ENCODE measurements at places on chromosomes 6 and 20. TPM values are rescaled to one million over a fixed set of nuclear protein-coding genes. Genes with fewer than 3 reads are reported as not detected.

DNA sequence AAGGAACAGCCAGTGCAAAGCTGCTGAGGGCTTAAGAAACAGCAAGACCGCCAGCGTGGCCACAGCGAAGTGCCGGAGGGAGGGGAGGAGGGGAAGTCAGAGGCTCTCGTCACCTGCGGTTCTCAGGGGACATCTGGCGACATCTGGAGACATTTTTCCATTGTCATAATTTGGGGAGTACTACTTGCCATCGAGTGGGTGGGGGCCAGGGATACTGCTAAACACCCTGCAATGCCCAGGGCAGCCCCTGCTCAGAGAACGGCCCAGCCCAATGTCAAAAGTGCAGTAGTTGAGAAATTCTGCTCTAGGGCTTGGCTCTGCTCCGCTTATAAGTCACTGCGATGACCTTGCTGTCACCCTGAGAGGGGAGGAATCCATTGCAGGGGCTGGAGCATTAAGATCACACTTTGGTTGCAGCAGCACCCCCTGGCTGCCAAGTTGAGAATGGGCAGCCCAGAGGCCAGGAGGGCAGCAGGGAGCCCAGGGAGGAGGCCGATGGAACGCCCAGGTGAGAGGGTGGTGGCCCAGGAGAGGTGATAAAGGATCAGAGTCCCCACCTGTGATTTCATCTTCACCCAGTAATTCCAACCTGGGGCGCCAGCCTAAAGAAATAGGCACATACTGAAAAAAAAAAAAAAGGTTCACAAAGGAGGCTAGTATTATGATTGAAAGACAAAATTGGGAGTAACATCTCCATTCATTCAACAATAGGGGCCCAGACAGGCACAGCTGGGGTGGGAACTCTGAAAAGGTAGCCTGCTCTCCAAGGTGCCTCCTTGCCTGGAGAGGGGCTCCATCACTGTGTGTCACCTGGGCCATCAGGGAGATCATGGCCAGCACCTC lies 218.2 kb downstream of the BMP7 start:
- DNase-seq = peak; percentile 53

The ZBP1 gene
- not detected for total RNA-seq

- DNase-seq = peak; percentile 30
Measured at GRCh38 chr6:49550492-49551077, at the start of gene C6orf141. Gene C6orf141, plus strand, starts transcription at chr6:49550668. Its CDS starts 125 bp downstream, at chr6:49550793.

- no peak for DNase-seq
Measured at GRCh38 chr6:19538096-19538495, 299.1 kb upstream of the ID4 start.

DNA sequence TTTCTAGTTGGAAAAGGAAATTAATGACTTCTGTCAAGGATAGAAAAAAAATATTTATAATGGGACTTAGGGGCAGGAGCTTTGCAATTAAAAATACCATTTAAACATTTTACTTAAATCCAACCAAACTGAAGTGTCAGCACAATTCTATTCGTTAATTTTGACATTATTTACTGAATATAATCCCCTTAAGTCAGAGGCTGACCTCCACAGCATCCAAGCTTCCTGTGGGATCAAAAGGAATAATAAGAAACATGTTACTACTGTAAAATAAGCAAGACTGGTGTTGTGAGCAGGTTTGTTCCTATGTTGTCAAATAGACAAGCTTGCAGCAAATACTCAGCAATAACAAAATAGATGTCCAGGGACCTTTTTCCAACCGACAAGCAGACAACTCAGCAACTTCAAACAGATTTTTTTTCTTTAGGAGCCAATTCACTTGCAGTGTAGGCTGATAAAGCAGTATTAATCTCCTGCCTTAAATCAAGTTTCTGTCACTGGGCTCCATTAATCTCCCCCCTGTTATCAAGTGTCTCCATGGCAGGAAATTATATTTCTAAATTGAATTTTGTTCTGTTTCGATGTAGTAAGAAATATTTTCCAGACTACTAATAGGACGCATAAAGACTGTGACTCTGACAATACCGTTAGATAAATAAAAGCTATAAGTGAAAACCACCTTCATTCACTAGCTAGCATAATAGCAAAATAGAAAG lies 157.4 kb downstream of the HACE1 start:
- DNase-seq = no peak

DNA sequence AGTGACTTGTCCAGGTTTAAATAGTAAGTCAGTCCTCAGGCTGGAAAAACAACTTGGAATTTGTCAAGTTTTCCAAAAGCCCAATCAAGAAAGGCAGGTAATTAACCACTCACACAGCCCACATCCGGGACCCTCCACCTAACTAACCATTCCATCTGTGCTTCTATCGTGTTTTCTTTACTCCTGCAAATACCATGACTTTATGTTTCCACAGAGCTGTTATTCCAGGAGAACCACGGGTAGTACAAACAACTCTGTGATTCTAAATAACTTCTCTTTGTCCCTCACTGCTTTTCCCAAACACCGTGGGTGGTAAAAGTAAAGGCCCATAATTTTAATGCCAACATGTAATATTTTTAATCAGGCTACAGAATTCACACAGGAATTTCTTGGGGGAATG lies 49.6 kb upstream of the NT5E start:
- DNase-seq = no peak

Data from neural crest cell (in vitro differentiated cells).